Globus pallidus (tissue), 1 donor: ENCODE measurements at places on chromosomes 11 and 22.

DNA sequence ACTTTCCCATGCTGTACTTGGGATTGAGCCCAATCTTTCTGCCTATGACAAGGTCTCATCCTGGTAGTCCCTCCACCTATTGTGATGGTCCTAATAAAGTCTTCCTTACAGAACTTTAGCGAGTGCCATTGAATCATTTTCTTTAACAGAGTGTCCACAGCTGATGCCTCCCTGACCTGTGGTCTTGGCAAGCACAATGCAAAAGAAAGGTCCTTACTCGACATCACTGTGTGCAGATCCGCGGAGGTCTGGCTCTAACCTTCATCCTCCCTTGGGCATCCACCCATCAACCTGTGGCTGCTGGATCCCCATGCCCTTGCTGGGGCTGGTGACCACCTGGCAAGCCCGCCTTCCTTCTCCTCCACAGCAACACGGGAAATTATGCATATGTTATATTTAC, 1203.9 kb downstream of the TBC1D22A start:
- no peak for DNase-seq

DNA sequence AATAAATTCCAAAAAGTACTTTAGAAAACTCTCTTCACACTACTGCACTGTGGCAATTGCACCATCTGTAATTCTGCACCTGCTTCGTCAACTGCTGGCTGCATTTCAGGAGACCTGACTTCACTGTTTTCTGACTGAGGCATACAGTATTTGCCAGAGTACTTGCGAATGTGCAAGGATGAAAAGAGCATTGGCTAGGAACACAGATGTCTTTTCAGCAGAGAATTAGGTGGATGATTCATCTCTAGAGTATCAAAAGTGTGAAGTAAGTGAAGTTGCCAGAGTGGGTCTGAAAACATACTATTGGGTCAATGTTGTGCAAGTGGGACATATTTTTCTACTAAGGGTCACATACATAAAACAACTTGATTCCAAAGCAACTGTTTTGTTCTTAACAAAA, 427.5 kb upstream of the CCDC90B start:
- DNase-seq: no peak

DNA sequence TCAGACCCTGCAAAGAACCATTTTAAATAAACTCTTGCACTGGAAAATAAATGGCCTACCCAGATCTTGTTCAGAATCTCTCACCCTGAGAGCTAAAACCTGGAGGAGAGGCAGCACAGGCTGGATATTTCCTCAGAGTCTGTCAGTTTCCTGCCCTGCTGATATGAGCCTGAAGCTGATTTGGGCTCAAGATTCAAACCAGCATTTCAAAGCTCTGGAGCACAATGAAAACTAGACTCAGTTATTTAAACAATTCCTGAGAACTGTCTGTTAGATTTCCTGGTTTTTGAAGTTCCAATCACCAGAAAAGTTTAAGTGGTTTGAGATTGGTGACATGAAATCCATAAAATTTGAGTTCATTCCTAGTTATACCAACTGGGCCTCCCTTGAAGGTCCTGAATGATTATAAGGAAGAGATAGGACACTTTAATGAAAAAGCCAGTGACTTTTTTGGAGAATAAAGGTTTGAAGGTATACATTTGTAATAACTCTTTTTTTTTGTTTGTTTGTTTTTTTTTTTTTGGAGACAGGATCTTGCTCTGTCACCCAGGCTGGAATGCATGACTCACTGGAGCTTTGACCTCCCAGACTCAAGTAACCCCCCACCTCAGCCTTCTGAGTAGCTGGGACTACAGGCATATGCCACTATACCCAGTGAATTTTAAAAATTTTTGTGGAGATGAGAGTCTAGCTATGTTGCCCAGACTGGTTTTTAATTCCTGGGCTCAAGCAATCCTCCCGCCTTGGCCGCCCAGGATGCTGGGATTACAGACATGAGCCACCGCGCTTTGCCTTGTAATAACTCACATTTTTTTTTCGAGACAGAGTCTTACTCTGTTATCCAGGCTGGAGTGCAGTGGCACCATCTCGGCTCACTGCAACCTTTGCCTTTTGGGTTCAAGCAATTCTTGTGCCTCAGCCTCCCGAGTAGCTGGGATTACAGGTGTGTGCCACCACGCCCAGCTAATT, 8.0 kb upstream of the ESAM start:
- no peak for DNase-seq

- DNase-seq: no peak
Observed at GRCh38 chr11:123221096-123221561, 26.1 kb upstream of the CLMP start.

DNA sequence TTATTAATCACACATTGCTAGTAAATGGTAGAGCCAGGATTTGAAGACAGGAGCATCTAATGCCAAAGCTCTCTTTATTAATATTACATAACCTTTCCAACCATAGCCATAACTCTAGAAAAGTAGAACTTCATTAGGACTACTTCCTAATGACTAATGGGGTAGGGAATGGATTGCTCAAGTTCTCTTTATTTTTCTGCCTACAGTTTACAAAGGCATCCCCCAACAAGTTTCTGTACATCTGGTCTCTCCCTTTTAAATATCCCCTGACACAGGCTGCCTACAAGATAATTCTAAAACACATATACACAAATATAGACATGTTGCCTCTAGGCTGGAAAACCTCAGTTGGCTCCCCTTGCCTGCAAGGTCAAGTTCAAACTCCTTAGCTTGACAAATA, 534.9 kb downstream of the SOX6 start:
- no peak for DNase-seq

- no peak for DNase-seq
Observed at GRCh38 chr22:26445577-26446275, 16.7 kb downstream of the ASPHD2 start.

DNA sequence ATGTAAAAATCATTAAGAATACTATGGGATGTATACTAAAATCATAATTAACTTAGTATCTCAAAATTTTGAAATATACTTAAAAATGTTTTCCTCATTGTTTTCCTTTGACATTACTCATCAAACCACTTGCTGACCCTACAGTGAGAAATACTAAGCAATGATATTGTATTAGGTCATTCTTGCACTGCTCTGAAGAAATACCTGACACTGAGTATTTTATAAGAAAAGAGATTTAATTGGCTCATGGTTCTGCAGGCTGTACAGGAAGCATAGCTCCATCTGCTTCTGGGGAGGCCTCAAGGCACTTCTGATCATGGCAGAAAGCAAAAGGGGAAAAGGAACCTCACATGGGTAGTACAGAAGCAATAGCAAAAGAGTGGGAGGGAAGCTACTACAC, 950.9 kb upstream of the CHORDC1 start:
- DNase-seq: no peak

- DNase-seq: no peak
Observed at GRCh38 chr22:38132794-38133193, 22.3 kb upstream of the BAIAP2L2 start.

DNA sequence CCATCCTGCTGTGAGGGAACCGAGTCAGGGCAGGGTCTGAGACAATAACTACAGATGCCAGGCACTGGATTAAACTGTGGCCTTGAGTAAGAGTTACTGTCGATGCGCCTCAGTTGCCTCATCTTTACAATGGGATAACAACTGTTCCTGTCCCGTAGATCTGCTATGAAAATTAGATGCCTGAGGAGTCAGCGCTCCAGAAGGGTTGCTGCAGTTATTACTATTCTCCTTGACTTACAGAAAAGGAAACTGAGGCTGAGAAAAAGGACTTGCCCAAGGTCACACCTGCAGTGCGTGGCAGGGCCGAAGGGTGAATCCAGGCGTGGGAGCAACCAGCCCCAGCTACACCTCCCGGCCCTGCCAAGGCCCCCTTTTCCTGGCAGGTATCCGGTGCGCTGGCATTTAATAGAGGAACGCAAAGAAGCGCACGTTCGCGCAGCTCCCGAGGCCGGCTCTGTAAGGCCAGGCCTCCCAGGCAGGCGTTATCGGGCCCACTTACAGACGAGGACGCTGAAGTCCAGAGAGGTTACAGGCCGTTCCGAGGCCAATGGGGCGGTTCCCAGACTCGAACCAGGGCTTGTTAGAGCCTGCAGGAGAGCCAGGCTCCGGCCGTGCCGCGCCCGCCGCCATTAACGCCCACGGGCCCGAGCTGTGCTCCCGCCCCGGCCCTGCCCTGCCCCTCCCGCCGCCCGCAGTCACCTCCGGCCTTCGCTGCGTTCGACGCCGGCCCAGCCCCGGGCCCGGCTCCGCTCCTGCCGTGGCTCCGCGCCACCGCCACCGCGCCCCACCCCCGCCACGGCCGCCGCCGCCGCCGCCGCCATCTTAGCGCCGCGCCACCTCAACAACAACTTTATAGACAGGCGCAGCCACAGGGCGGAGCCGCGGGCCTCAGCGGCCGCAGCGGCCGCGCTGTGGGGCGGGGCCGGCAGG, at the start of gene C11orf68:
TSS of gene C11orf68 (minus strand) at position 852 of the 930 bp plus-strand sequence. CDS start at position 821, 31 bp downstream.
- no peak for DNase-seq

DNA sequence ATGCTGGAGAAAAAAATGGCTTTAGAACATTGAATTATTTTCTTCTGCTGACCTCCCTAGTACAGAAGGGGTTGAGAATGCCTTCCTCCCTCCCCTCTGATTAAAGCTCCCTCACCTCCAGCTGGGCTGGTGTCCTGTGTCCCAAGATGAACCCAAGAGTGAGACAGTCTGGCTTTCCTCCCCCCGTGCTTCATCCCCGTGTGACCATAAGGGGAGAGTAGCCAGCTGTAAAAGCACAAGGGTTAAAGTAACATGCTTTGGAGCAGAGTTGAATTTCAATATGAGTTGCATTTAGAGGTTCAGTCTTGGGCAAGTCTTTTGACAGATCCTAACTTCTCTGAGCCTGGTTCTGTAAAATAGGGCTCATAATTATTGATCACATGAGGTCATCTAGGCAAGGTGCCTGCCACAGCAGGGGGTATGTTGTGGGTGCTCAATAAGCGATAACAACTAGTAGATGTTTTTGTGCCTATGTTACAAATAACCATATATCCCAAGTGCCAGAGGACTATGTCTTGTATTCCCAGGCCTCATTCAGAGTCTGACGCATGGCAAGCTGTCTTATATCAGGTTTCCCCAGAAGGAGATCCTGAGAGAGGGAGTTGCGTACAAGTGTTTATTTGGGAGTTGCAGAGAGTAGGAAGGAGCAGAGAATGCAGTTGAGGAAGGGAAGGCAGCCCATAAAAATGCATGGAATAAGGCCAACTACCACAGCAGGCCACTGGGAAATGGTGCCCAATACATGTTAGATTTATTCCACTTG, 4.1 kb downstream of the PRG2 start:
- no peak for DNase-seq

GRCh38 chr11:95011376-95011775, 13.7 kb upstream of the KDM4E start:
- DNase-seq: no peak

DNA sequence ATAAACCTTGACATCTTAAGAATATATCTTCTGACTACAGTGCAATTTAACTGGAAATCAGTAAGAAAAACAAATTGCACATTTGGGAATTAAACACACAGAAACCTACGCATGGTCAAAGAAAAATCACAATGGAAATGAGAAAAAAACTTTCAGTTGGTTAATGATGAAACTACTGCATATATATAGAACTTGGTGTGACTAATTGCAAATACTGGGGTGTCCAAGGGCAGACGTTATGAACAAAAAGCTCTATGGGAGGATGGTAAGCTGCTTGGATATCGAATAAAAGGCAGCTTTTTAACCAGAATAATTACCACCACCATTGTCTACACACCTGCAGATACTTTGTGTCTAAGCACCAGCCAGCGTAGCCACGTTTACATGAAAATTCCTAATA, 791 bp downstream of the GDPD4 start:
- no peak for DNase-seq

- no peak for DNase-seq
Observed at GRCh38 chr22:38455530-38456271, 702 bp upstream of the KCNJ4 start.

- DNase-seq: no peak
Observed at GRCh38 chr11:79308429-79308828, 132.4 kb downstream of the TENM4 start.

DNA sequence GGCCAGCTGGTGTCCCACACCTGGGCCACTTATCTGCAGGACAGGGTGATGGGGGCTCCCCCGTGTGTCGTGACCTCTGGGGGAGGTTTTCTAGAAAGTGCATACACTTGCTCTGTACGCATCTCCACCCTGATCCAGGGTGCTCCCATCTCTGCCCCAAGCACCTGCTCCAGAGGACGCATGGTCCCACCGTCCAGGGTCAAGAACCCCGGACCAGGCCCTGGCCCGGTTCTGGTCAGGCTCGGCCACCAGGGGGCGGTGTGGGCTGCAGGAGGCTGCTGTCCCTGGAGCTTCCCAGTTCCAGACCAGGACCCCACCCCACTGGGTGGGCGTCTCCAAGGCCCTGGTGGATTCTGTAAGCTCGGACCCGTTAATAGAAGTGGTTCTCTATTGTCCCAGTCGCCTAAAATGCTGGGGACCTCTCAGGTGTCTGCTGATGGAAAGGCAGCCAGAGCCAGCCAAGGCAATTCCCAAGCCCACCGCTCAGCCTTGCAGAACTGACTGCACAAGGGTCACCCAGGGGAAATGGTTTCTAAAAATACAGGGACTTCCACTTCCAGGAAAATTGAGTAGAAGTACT, 34.7 kb upstream of the SEPTIN5 start:
- DNase-seq: no peak

- peak; percentile 90 for DNase-seq
Observed at GRCh38 chr22:17871726-17872458, 97.6 kb upstream of the BID start.

GRCh38 chr11:35478471-35479091, 46.8 kb downstream of the PAMR1 start:
- peak; percentile 75 for DNase-seq

DNA sequence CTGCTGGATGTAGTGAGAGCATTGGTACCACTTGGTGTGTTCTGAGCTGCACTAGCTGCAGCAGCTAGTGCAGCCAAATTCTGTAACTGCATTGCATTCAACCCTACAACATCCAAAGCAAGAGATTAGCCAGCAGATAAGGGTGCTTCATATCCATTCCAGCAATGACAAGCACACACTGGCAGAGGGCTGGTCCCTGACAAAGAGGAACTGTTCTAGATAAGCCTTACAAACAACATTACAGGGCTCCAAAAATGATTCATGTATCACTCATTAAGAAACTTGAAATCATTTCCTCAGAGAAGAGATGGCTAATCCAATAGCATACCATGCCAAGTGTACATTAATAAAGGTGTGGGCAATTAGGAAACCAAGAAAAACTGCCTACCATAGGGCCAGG, 28.4 kb upstream of the RAPSN start:
- peak; percentile 24 for DNase-seq

GRCh38 chr11:57638005-57638781, 11.5 kb downstream of the YPEL4 start:
- DNase-seq: peak; percentile 55
